Gastrocnemius medialis (tissue), 4 donors: ENCODE measurements at places on chromosomes 11 and 22.

- DNase-seq, result no peak
- H3K4me3 ChIP-seq, result no peak overlapping the region
- no peaks in the 10 kb centered on the region for H3K4me1 ChIP-seq
- H3K36me3 ChIP-seq, result no peaks in the 10 kb centered on the region
- no peaks in the 10 kb centered on the region for H3K27me3 ChIP-seq
- no peak overlapping the region for H3K27ac ChIP-seq
These were observed 5.2 kb upstream of the SLC15A3 start for GRCh38 chr11:60957188-60957587.

DNA sequence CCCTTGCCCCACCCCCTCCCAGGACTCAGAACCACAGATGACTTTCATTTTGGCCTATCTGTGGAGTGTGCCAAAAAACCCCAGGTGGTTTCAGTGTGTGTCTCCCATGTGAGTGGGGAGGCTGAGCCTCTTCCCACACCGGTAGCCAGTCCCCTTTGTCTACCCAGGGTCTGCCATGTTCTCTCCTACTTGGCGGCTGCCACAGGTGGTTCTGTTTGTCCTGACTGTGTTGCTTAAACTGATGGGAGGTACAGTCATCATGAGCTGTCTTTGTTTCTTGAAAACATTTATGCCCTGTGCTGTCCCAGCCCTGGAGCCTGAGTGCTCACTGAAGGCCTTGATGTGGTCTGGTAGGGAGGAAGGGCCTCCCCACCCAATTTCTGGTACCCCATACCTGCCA lies 39.7 kb upstream of the SUSD2 start:
- no peak overlapping the region for H3K4me3 ChIP-seq
- no peaks in the 10 kb centered on the region for H3K27me3 ChIP-seq
- no peak overlapping the region for H3K27ac ChIP-seq
- peaks cover 21% of the 10 kb centered on the region for H3K4me1 ChIP-seq
- no peak for DNase-seq
- H3K36me3 ChIP-seq, result no peaks in the 10 kb centered on the region

- no peaks in the 10 kb centered on the region for H3K36me3 ChIP-seq
- no peaks in the 10 kb centered on the region for H3K27me3 ChIP-seq
- no peak overlapping the region for H3K4me3 ChIP-seq
- H3K4me1 ChIP-seq, result no peaks in the 10 kb centered on the region
- DNase-seq, result no peak
These were observed 574.3 kb downstream of the NTM start for GRCh38 chr11:131944736-131945135.

- no peak for DNase-seq
- peaks cover 5% of the 10 kb centered on the region for H3K4me1 ChIP-seq
- H3K27ac ChIP-seq, result peak overlapping the region; percentile 76
- no peaks in the 10 kb centered on the region for H3K36me3 ChIP-seq
- H3K4me3 ChIP-seq, result peak overlapping the region; percentile 92
- no peaks in the 10 kb centered on the region for H3K27me3 ChIP-seq
These were observed 506 bp downstream of the MCM5 start for GRCh38 chr22:35400501-35400790.

DNA sequence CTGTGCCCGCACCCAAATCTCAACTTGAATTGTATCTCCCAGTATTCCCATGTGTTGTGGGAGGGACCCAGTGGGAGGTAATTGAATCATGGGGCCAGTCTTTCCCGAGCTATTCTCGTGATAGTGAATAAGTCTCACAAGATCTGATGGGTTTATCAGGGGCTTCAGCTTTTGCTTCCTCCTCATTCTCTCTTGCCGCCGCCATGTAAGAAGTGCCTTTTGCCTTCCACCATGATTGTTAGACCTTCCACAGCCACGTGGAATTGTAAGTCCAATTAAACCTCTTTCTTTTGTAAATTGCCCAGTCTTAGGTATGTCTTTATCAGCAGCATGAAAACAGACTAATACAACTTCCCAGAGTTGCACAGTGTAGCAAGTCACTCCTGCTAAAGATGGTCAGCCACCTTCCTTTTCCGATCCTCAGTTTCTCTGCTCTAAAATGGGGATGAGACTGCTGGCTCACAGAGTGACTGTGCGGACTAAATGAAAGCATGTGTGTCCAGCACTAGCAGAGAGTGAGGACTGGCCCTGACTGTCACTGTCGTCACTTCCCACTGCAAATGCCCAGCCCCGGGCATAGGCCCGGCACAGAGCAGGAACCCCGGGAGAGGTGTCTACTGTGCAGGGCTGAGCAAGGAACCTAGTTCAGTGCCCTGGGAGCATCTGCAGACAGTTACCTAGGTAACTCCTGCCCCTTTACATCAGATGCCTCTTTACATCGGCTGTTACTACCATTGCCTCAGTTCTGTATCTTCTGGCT lies 9.5 kb downstream of the TSKU start:
- H3K36me3 ChIP-seq, result no peaks in the 10 kb centered on the region
- peaks cover 6% of the 10 kb centered on the region for H3K4me1 ChIP-seq
- H3K27me3 ChIP-seq, result no peaks in the 10 kb centered on the region
- DNase-seq, result no peak
- H3K4me3 ChIP-seq, result no peak overlapping the region
- no peak overlapping the region for H3K27ac ChIP-seq
